ENCODE measurements at places on chromosomes 7 and 10.

GRCh38 chr7:32941681-32942414, 15.4 kb upstream of the FKBP9 start:
- DNase-seq = no peak

DNA sequence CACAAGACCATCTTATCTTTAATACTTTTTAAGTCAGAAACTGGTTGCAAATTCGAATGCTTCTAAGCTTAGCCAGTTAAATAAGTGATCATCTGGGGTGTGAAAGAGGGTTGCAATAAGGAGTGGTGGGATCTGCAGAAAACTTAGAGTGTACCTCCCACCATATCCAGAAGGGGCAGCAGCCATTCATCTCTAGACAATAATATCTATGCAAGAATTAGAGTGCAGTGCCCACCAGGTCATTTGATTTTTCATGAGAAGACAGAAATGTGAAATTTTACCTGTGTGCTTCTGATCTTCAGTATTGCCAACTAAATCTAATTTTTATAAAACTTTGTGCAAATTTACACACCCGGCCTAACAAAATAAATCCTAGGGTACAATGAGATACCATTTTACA, 127.2 kb upstream of the SP4 start:
- DNase-seq = no peak

GRCh38 chr10:43166207-43166879, 28.1 kb downstream of the CSGALNACT2 start:
- DNase-seq = no peak

DNA sequence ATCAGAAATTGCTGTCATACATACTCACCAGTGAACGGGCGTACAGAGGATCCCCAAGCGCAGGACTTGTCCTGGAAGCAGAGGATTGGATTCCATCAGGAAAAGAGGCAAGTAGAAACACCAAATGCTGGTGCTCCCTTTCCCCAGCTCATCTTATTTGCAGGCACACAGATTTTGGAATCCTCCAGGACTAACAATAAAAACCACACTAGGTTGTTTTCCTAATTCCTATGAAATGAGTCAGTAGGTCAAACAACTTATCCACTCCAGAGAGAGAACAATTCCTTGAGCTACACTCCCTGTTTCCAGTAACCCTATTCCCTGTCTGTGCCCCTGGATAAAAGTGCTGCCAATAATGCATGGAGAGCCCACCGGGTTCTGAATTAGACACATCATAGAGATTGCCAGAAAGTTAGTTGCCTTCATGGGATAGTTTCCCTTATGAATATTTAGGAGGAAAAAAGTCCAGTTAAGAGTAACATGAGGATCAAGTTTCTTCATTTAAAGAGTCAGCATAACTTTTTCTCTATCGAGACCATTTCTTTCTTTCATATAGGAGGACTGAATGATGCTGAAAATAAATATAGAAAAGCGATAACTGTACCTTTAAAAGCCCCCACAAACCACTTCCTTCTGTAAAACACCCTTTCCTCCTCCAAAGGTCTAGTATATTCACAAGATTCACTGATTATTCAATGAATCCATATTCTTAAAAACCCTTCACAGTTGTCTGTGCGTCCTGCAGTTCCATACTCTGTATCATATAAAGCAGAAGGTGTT, 178.3 kb upstream of the KLF14 start:
- peak; percentile 33 for DNase-seq

DNA sequence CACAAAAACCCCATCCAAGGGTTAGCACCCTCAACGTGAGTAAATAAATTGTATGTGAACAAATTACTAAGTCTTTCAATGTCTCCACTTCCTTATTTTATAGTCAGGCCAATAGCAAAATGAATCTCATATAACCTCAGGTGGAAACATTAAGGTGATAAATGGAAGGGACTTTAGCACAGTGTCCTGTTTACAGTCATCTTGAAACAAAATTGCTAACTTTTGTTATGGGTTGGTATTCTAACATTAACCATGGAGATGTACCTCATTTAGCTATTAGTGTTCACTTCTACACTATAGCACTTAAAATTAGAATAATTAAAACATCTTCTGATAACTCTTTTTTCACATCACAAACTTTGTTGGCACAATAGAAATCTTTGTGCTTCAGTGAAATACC, 255.8 kb upstream of the CNTNAP2 start:
- DNase-seq = no peak

DNA sequence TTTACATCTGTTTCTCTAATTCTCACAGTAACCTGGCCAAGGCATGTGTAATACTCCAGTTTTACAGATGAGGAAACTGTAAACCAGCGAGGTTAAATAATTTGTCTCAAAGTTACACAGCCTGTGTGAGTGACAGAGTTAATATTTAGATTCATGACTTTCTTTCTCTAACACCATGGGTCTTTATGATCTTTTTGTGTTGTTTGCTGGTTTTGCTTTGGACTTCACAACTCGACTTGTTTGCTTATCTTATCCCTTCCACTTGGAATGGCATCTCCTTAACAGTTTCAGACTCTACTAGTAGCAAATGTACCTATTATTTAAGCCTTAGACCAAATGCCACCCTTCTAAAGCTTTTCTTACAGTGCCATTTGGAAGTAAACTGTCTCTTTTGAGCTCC, 34.4 kb downstream of the MXI1 start:
- no peak for DNase-seq

- no peak for DNase-seq
These were observed 66.4 kb downstream of the RAMP3 start for GRCh38 chr7:45223728-45224630.

- no peak for DNase-seq
These were observed 31.5 kb upstream of the OR9A4 start for GRCh38 chr7:141884539-141885225.

DNA sequence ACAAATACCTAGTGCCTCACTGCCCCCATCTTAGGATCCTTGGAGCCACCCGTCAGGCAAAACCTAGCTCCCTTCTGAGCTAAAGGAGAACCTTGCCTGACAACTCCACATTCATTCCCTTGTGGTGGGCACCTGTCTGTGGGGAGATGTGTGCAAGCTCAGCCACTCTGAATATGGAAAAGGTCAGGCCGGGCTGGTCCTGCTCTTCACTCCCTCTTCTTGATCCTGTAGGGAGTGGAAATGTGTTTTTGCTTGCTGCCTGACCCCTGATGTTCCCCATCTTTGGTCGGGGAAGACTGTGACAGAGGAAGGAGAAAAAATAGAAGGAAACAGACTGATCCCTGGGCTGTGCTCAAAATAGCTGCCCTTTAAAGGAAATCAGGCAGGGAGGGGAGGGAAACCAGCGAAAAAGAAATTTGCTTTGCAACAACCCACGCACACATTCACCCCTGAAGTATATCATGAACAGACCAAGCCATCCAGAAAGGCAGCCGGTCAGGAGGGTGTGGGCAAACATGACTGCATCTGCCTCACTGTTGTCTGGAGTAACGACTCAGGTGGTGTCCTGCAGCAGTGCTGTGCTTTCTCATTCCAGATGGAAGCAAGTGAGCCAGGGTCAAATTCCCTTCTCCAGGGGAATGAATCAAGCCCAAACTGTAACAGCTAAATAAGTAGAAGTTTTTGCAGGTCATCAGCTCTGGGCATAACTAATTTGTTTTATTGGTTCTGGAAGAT, 74.0 kb downstream of the SCRN1 start:
- DNase-seq = no peak

DNA sequence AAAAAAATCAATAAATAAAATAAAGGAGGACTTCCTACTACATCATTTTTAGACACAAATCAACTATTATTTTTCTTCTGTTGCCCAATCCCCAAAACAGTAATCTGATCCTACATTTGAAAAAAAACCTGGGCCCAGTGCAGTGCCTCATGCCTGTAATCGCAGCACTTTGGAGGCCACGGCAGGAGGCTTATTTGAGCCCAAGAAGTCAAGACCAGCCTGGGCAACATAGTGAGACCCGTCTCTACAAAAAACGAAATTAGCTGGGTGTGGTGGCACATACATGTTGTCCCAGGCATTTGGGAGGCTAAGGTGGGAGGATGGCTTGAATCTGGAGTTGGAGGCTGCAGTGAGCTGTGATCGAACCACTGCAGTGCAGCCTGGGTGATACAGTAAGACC, 2.7 kb upstream of the GTF2I start:
- DNase-seq = no peak

GRCh38 chr10:131897297-131897899, 3.4 kb upstream of the PPP2R2D start:
- DNase-seq = no peak

DNA sequence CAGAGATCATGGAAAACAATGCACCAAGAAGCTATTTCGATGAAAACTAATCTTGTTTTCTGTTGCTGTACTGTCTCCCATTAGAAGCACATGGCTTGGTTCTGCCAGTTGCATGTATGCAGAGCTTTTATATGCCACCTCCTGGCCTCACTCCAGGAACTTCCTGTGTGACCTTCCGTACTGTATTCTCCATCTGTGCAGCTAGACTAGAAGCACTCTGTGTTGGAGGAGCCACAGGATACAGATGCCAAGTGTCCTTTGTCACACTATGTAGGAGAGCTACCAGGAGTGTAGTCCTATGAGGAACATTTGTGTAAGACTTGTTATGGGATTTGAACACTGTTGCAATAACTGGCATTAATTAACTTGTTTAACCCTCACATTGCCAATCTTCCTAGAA, 503.5 kb upstream of the TPK1 start:
- no peak for DNase-seq

DNA sequence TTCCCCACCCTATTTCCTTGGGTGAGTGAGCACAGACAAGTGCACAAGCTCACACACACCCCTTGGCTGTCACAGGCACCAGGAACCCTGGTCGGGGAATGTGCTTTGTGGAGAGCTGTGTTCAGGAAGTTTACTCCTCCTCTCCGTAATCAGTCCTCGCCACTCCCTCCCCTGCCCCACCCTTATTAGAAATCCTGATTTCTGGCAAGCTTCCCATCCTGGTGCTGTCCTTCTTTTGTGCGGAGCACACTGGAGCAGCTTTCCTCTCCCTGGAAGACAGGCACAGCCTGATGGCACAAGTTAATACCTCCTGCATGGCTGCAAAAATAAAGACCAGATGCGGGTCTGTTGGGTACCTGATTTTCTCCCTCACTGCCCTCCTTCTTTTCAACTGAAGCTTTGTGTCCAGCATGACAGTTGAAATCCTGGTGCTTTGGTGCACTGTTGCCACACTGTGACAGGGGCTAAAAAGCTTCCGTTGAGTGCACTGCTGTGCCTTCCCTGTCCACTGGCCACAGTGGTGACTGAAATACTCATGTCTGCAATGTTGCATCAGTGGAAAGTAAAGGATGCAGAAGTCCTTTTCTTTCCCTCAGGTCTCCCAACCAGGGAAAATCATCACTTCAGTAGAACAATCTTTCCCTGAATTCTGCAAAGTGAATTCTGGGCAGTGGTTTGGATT, 55.0 kb downstream of the LRRC4 start:
- no peak for DNase-seq

- DNase-seq = no peak
These were observed 15.5 kb downstream of the ACBD5 start for GRCh38 chr10:27225011-27225590.

- DNase-seq = no peak
These were observed 14.1 kb upstream of the CYTH3 start for GRCh38 chr7:6286486-6286885.

GRCh38 chr10:128854204-128854603, 612.8 kb upstream of the MGMT start:
- DNase-seq = no peak

GRCh38 chr7:142872106-142872675, 13.4 kb downstream of the TRPV6 start:
- DNase-seq = no peak

GRCh38 chr10:33410860-33411234, 76.4 kb upstream of the NRP1 start:
- no peak for DNase-seq

GRCh38 chr10:61047081-61047480, 103.1 kb upstream of the RHOBTB1 start:
- DNase-seq = no peak

DNA sequence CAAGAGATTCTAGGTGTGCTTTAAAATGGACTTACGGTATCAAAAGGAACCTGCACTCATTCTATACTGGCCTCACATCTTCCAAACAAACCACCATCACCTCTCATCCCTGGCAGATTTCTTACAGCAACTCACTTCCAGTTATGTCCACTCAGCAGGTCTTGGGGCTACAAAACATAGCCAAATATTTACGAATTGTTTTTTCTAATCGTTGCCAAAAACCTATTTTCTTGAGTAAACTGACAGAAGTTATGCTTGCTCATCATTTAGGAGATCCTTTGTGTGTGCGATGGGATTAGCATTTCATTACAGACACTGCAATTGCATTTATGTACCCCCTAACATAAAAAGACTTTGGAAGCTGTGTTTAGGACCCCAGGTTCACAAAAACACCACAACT, 2.7 kb downstream of the KCNMA1 start:
- no peak for DNase-seq

DNA sequence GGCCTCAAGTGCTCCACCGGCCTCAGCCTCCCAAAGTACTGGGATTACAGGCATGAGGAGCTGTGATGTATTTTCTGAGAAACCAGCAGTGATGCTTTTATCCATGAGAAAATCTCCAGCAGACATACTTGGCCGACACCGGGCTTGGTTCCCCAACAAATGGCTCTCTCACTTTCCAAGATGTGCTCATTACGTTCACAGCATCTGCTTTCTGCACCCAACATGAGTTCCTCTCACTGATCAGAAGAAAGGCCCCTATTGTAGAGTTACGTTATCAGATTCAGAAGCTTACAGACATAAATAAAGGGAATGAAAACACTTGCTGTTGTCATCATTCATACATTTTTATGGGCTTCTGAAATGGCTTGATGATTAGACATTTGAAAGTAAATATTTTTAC, 95.0 kb downstream of the CALD1 start:
- DNase-seq = no peak

DNA sequence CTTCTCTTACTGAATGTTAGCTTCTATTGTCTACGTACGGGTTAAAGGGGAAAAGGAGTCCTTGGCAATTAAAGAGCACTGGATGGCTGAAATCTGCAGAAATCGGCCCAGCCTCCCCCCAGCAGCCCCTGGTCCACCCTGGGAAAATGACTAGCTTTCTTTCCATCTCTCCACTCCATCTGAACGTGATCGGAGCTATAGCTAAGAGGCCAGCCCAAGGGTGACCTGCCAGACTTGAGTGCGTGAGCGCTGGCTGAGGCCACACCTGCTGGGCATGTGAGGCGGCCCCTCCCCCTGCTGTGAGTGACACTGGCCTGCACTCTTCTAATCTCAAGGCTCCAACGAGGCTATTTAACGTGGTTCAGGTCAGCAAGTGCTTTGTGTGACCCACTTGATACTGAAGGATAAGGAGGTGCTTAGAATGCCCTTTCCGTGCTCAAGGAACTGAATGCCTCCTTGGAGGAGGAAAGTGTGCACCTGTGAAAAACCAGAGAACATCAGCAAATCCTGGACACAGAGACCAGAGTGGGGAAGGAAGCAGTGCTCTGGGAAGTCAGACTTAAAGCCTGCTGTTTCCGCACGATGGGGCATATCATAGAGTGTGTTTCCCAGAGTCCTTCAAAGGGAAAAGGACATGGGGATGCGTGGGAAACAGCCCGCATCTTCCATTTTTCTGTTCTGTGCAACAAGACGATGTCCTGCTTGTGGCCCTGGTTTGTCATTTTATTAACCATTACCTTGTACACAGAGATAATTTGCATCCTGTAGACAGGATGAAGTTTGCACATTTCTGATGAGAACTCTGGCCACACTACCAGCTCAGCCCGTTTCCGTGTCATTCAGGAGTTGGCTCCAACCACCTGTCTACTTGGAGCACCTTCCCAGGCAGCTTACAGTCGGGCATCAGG, 12.5 kb upstream of the MNX1 start:
- peak; percentile 40 for DNase-seq

GRCh38 chr7:725223-726005, 1.1 kb upstream of the DNAAF5 start:
- no peak for DNase-seq

GRCh38 chr10:21015851-21016250, 118.7 kb upstream of the NEBL start:
- DNase-seq = no peak

- DNase-seq = no peak
These were observed 35.4 kb downstream of the CDK14 start for GRCh38 chr7:90631502-90631901.
